ENCODE measurements at places on chromosomes 3 and 15.

- no peak for DNase-seq
These were observed 146.5 kb downstream of the LRRK1 start for GRCh38 chr15:101065570-101066221.

- DNase-seq: no peak
These were observed 6.4 kb upstream of the REC114 start for GRCh38 chr15:73436613-73437012.

DNA sequence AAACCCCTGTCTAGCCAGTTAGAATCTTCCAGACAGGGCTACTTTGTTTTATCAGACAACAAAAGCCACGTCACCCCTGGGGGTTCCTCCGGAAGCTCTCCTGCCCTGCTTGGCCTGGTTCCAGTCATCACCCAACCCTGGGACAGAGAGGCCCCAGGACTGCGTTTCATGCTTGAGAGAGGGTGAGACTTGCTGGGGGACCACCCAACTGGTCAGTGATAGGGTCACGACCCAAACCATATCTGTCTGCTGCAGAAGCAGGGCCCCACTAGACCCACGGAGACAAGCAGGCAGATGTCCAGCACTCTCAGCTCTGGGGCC, 1.2 kb downstream of the NT5DC2 start:
- DNase-seq: no peak

- DNase-seq: no peak
These were observed 58.3 kb upstream of the TRAK1 start for GRCh38 chr3:42032693-42033349.

DNA sequence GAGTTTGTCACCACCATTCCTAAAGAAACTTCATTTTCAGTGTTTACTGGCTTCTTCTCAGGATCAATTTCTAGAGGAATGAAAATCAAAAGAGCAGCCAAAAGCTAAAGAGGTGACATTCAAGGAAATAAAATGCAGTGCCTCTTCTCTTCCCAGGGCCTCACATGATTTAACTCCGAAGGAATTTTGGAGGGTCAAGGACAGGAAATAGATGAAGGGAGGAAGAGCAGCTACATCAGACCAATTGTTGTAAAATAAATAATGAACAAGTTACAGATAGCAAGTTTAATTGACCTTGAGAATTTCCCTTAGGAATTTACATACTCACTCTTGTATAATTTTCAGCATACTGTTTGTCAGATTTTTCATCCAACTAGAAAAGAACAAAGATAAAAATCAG, 78.1 kb downstream of the LRRFIP2 start:
- no peak for DNase-seq

- no peak for DNase-seq
These were observed 122.2 kb upstream of the CHRM5 start for GRCh38 chr15:33846142-33846541.

DNA sequence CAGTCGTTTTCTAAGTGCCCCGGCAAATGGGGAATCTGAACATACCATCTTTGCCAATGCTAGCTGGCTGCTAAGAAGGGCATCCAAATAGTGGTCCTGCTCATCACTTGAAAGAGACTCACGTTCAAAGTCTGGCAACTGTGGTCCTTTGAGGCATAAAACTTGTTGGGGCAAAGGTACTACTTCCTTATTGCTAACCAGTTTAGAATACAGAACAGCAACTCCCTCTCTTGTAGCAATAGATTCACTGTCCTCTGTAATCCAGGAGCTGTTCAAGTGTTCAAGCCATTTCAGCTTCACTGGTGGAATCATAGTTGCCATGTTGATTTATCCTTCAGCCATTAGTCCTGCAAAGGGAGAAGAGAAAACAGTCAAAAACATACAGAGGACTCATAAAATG, 58.4 kb downstream of the HERC1 start:
- no peak for DNase-seq

- DNase-seq: no peak
These were observed 11.3 kb downstream of the CAND2 start for GRCh38 chr3:12807601-12808359.

GRCh38 chr15:51244423-51244869, 94.0 kb downstream of the CYP19A1 start:
- DNase-seq: no peak

GRCh38 chr15:100733101-100733842, 130.9 kb downstream of the ASB7 start:
- DNase-seq: no peak

DNA sequence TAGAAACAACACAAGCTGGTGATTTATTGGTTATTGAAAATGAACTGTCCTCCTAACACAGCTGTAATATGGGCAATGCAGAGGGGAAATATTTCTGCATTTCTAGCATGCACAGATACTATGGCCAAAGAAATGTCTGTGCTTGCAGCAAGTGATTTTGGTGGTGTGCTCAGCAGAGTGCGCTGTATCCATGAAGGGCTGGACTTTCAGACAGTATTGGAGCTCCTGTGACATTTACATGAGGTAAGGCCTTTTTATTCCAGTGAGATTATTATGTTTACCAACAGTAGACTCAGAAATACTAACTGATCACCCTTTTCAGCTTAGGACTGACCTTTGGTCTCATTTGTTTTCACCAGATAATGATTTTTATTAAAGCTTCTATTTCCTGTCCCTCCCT, 1302.6 kb upstream of the EPHA6 start:
- DNase-seq: no peak

DNA sequence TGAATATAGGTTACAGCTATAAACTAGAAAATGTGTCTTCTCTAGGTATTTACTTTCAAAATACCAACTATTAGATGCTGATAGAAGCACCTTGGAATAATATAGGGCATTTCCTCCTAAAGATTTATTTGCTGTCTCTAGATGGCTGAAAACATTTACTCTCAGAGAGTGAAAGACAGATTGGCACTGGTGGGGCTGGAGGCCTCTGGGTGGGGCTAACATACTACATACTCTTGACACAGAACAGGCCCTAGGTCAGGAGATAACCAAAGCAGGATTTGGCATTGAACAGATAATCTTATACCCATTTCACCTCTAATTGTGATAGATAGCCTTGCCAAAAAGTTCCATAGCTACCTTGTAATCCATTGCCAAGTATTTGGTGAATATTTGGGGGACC, 253.3 kb upstream of the TBC1D5 start:
- no peak for DNase-seq

DNA sequence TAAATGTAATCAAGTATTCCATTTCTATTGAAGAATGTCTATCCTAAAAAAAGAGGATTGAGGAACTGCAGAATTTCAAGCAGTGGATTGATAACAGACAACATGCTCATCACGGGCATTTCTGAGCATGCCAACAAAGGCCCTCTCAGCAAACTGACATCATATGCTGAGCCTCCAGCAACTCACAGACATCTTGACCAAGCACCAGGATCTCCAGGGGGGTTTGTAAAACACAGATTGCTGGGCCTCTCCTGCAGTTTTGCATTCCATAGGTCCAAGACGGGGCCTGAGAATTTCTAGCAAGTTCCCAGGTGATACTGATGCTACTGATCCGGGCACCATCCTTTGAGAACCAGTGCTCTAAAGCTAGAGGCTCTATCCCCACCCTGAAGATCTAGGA, 85.0 kb downstream of the FOXP1 start:
- DNase-seq: no peak

- DNase-seq: no peak
These were observed at the start of gene DZIP1L for GRCh38 chr3:138114988-138115971. Gene DZIP1L, minus strand, starts transcription at chr3:138115608. Its CDS starts 11,637 bp downstream, at chr3:138103971.

GRCh38 chr15:99437315-99438223, 128.2 kb upstream of the MEF2A start:
- DNase-seq: no peak

GRCh38 chr15:39181056-39181747, 399.7 kb upstream of the THBS1 start:
- no peak for DNase-seq

DNA sequence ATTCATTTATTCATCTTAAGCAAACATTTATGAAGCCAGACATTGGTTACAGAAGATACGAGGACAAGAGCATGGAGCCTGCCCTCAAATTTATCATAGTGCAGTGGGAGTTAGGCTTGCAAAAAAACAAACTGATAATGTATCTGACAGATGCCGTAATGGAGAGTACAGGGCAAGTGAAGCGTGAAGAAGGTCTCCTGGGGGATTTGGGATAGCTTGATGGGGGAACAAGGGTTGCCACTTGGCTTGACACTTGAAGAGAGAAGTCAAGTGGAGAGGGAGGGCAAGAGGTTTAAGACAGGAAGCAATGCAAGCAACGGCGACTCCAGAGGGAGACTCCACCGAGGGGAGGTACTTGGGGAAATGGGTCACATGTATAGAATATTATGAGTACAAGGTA, 129.3 kb downstream of the SSR3 start:
- DNase-seq: no peak

DNA sequence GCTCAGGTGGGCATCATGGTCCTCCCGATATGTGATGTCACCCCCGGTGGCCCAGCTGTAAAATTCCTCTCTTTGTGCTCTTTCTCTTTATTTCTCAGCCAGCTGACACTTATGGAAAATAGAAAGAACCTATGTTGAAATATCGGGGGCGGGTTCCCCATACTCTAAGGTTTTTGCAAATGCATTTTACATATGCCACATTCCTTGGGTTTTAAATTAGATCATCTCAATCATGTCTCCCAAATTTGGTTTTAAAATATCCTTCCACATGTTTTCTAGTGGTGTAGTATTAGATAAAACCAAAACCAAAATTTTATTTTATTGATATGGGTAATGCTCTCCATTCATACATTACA, 4.4 kb upstream of the TMEM62 start:
- DNase-seq: no peak
